ENCODE measurements at places on chromosomes 11 and 22.
A peak's percentile ranks its signal among the peaks of the same experiment; 100 is the strongest.

DNA sequence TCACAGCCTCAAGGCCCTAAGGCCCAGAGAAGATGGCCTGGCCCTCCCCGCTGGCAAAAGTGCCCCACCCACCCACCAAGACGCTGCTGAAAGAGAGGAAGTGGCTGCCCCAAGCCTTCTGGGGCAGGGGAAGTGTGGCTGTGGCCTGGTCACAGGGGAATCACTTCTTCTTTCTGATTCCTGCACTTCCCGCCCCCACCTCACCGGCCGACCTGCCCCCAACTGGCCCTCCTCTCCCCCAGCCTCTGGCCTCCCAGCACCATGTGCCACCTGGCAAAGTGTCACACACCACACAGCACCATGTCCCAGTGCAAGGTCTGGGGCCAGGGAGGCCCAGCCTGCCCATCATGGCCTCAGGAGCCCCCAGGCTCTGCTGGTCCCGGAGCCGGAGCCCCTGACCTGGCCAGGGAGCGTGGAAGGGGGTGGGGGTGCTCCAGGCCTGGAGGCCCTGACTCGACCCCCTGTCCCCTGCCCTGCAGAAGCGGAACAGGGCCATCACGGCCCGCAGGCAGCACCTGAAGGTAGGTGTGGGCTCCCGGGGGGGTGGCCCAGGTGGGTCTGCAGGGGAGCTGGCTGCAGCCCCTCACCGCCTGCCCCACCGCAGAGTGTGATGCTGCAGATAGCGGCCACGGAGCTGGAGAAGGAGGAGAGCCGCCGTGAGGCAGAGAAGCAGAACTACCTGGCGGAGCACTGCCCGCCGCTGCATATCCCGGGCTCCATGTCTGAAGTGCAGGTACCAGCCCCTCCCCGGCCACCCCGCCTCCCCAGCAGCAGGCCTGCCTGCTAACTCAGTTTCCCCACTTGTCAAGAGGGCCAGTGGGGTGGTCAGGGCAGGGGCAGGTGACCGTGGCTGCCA is 1.4 kb downstream of the TNNI2 start:
- DNase-seq: peak; percentile 18

DNA sequence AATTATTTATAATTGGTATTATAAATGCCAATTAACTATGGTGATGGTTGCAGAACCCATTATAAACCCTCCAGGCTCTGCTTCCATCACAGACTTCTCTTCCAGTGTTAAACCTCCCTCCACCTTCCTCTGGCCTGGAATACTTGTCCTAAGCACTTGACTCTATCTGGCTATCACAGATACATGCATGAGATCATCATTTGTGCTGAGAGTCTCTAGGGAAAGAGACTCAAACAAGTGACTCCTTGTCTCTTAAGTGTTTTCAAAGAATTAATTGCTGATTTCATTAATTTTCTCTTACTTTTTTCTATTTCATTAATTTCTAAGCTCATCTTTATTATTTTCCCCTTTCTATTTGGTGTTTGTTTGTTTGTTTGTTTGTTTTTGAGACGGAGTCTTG is 29.1 kb downstream of the RTL6 start:
- DNase-seq: no peak

DNA sequence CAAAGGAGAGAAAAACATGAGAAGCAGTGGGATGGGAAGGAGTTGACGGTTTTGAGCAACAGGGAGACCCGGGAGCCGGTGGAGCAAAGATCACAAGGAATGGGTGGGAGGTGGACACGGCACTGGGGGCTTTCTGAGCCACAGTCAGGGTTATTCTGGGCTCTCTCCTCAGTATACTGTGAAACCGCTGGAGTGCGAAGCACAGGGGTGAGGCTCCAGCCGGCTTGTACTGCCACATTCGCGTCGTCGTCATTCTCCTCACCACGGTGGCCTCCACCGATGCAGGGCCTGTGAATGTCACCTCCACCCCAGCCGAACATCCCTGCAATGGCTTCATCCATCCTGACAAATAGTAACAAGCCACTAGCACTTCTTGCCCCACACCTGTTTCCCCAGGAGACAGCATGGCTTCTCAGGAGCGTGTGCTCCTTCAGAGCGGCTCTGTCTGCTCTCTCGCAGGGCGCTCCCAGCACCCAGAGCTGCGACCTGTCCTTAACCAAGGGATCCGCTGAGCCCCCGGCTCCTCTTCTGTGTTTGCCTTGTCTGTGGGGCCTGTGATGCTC is 1165.3 kb downstream of the TBC1D22A start:
- no peak for DNase-seq

DNA sequence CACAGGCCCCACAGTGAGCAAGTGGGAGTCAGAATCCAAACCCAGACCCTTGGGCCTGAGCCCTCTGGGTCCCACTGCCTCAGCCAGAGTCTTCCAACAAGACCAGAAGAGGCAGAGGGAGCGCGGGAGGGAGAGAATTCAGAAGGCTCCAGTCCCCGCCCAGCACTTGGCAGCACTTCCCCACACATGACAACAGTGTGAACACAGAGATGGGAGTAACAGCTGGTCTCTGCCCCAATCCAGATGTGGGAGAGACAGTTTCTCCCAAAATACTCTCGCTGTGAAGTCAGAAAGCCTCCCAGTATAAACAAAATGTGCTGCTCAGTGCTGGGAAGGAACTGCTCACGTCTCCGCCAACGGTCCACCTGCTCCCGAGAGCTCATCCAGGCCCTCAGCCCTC is 219.9 kb downstream of the MN1 start:
- no peak for DNase-seq

DNA sequence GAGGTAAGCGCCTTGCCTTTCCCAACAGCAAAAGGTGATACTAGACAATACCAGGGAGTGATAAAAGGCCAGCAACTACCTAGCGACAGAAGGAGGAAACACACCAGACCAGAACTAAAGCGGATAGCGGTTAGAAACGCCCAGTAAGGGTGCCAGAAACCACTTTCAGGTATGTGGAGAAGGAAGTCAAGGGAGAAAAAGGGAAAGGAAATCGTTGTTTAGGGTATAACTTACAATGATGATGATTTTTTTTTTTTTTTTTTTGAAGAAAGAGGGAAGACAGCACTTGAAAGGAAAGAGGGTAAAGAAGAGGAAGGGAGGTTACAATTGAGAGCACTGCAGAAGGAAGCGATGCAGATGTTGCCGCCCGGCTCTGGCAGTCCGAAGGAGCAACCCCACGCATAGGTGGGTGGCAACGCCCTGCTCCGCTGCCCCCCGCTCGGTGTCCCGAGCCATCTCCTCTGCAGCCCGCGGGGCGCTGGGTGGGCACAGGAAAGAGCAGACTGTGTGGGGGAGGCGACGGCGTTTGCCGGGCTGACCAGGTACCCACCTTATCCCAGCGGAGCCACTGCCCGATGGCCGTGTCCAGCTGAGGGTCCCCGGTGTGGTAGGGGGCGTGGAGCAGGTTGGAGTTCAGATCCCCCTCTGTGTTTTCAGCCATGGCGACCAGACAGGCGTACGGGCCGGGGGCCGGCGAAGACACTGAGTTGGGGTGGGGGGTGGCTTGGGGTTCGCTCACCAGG is 561 bp downstream of the PGM2L1 start:
- peak; percentile 68 for DNase-seq

GRCh38 chr22:49803134-49803533 is 24.5 kb downstream of the BRD1 start:
- no peak for DNase-seq

- no peak for DNase-seq
Observed at GRCh38 chr11:132644520-132645239, 887.6 kb downstream of the OPCML start.

GRCh38 chr11:64619811-64620380 is 28.9 kb downstream of the SLC22A12 start:
- DNase-seq: no peak

- DNase-seq: no peak
Observed at GRCh38 chr11:14906578-14906977, 14.5 kb upstream of the CYP2R1 start.

- DNase-seq: no peak
Observed at GRCh38 chr11:3903207-3903896, 47.9 kb downstream of the STIM1 start.

GRCh38 chr22:36156515-36157419 is 3.8 kb downstream of the APOL3 start:
- DNase-seq: no peak

DNA sequence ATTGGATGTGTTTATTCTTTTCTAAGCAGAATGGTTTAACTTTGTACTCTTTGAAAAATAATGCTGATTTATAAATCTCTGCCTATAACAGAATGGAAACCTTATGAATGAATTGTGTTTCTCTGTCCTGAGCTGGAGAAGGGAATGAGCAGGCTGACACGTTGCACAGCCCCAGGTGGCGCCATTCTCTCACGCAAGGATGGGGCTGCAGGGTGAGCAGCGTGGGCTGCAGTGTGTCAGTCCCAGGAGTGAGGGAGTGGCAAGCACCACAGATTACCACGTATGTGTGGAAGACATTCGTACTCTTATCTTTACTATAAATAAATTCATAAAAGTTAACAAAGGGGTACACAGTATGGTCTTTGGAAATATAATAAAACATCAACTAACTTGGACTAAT is 33.4 kb downstream of the FDX1 start:
- peak; percentile 79 for DNase-seq

DNA sequence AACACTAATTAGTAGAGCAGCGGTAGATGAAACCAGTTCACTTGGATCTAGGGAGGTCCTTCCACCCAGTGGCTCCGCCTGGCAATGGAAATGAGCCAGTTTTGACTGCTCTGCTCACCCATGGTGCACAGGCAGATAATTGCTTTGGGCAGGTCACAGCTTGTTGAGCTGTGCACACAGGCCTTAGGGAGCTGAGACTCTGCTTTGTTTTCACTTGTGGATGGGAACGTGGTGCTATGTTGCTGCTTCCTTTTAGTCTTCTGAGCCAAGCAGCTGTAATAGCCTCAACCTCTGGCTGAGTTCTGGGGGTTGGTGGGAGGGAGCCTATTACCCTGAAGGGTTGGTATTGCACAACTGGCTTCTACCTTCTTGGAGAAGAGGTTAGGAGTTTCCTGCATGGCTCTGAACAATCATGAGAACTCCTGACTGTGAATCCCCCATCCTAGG is 262.3 kb upstream of the MTNR1B start:
- peak; percentile 99 for DNase-seq

DNA sequence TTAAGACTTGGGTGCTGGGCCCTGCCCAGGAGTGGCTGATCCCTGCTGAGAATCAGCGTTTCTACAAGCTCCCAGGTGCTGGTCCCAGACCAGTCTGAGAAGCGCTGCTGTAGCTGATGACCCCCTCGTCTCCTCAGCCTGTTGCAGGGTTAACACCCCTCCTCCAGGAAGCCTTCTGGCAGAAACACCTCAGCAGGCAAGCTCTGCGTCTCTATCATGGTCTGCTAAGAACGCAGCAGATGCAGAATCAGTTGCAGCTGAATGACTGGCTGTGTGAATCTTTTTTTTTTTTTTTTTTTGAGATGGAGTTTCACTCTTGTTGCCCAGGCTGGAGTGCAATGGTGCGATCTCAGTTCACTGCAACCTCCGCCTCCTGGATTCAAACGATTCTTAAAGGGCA is 132.5 kb downstream of the CACNA1I start:
- DNase-seq: no peak

DNA sequence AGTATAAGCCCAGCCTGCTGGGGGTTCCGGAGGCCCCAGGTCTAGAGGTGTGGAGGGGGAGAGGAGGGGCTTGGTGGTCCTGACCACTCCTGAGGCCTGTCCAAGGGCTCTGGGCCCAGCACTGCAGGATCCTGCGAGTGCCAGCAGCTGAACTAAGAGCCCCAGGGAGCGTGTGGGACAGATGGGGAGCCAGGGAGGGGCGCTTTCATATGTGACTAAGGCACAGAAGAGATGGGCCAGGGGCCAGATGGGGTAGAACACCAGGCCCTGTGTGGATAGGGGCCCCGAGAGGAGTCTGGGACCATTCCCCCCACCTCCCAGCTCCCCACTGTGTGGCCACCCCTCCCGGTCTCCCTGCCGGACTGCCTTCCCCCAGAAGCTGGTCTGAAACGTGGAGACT is 18.4 kb downstream of the MAFF start:
- DNase-seq: no peak

GRCh38 chr11:108278546-108278945 is 55.7 kb downstream of the ATM start:
- no peak for DNase-seq

GRCh38 chr11:77259641-77260040 is 41.8 kb downstream of the GDPD4 start:
- DNase-seq: no peak

GRCh38 chr11:111454561-111455192 is 57.5 kb downstream of the BTG4 start:
- DNase-seq: peak; percentile 66

DNA sequence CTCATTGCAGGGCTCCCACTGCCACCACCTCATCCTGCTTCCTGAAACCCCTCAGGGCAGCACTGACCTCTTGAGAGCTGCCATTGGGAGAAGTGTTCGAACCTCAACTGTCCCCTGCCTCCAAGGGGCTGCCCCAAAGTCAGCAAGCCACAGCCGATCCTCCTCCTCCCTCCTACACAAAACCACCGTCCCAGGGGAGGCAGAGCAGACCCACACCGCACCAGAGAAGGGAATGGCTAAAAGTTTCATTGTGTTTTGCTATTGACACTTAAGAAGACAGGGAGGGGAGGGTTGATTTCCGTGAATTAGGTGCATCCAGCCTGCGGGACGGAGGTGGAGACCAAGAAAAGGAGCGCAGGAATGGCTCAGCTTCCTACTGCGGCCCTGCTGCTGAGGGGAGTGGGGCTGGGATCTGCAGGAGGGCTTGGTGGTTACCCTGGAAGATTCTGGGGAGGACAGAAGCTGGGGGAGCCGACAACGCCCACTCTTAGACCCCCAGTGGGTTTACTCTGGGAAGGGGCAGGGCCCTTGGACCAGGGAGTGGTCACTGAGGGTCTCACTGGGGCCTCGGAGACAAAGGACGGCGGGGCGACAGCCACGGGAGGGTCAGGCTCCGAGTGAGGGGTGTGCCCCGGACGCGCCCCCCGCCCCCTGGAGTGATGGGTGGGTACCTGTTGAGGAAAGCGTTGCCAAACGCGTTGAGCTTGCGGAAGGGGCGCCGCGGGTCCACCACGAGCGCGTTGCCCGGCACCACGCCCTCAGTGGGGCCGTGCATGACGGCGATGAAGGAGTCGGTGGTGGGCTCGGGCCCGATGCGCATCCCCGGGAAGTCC is 815 bp downstream of the EHD1 start:
- DNase-seq: no peak

- no peak for DNase-seq
Observed at GRCh38 chr11:80371931-80372330, 931.1 kb upstream of the TENM4 start.

GRCh38 chr11:124075841-124076651 is 34.9 kb upstream of the OR10G7 start:
- DNase-seq: peak; percentile 91

DNA sequence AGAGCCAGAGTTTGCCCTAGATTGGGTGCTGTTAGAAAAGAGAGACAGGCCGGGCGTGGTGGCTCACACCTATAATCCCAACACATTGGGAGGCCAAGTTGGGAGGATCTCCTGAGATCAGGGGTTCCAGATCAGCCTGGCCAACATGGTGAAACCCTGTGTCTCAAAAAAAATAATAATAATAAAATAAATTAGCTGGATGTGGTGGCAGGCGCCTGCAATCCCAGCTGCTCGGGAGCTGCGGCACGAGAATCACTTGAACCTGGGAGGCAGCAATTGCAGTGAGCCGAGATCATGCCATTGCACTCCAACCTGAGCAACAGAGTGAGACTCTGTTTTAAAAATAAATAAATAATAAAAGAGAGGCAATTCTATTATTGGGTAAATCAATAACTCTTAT is 199.2 kb upstream of the GUCY1A2 start:
- no peak for DNase-seq
